Dermis microvascular lymphatic vessel endothelial cell (primary cell): ENCODE measurements at places on chromosomes 7 and 10.

DNA sequence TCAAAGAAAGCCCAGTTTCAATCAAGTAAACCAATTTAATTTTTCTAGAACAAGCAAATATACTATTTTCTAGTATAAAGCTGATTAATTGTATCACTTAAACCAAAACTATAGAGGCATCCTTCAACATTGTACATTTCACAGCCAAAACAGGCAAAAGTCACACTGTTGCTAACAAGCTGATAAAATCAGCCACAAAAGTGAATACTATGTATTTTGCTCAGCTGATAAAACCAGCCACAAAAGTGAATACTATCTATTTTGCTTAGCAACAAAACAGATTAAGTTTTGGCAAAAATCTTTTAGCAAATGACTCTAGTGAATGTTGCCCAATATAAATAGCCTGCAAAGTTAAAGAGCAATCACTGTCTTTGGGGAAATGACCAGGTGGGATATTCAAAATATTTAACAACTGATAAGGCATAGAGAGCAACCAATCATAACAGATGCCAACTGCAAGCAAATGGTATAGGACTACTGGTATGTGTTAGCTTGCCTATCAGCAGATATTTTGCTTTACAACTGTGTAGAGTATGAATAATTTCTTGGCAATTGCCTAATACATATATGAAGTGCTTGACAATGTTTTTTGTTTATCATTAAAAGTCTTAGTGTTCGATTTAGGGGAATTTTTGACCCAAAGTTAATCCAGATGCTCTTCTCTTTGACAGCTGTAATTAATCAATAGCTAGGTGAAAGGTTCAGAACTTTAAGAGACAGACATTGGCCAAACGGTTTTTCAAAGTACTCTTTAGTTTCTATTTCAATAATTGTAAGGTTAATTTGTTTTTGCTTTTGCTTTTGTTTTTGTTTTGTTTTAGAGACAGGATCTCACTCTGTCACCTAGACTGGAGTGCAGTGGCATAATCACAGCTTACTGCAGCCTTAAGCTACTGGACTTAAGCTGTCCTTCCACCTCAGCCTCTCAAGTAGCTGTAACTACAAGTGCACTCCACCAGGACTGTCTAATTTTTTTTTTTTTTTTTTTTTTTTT lies 44.4 kb upstream of the SP4 start:
- DNase-seq: no peak

DNA sequence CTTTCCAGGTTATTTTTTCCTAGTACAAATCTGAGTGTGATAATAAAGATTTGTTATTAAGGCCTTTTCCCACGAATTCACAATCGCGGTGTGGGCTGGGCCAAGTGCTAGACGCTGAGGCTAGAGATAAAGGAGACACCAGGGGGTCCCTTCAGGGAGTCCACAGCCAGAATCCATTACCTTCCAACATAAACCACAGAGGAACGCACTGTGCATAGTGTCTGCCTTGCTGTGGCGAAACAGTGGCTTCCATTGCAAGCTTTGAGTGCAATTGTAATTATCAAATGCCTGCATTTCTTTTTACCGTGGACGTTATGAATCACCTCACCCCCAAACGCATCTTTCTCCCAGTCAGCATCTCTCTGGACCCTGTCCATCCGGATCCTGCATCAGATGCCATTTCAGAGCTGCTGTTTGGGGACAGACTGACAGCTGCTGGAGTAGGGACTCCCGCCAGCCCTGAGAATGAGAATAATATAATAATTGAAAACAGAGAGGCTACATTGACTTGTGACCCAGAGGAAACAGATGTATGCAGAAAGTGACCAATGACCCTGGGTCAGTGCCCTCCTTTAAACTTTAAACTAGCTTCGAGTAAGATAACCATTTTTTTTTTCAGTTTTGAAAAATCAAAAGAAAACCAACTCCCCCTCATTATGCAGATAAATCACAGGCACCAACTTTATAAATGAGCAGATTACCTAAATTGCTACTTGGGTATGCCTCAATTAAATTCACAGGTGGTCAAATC lies 456.2 kb upstream of the NRP1 start:
- DNase-seq: no peak

DNA sequence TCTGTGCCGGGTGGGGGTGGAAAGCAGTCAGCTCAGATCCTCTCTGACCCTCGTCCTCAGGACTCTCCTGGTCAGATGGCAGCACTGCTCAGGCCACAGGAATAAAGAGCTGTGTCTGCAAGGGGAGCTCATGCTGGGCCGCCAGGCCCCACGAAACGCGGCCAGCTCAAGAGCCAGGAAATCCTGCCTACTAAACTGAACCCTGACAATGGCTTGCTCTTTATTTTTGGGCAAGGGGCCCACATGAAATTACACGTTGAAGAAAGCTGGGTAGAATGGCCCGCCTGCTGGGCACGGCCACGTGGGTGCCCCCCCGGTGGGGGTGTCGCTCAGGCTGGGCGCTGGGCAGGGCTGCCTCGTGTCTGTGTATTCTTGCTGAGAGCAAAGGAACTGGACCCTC lies 103.0 kb downstream of the ITIH5 start:
- DNase-seq: no peak

GRCh38 chr7:277228-277627 lies 12.7 kb upstream of the FOXL3 start:
- DNase-seq: no peak

- DNase-seq: no peak
These were observed 56.3 kb upstream of the ZNF92 start for GRCh38 chr7:65317372-65317771.
